ENCODE measurements at places on chromosomes 6 and 20.

DNA sequence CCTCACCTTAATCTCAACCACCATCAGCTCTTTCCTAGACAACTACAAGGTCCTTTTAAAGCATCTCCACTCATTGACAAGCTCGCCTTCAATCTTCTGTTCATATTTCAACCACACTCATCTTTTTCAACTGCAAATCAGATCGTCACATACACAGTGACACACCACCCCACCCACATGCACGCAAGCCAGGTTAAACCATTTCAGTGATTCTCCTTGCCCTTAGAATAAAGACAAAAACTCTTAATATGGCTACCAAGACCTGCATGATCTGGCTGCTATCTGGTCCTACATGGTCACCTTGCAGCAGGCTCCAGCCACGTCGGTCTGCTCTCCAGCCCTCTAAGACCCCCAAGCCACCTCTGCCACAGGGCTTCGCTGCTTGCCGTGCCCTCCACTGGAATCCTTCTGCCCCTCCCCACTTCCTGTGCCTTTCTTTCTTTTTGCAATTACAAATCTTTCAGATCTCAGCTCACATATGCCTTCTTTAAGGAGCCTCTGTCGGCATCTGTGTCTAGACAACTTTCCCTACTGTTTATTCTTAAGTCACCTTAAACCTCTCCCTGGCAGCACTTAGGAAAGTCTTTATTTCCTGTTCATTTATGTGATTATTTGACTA, 507.3 kb upstream of the ARID1B start:
- DNase-seq: no peak

GRCh38 chr6:161150136-161150535, 123.7 kb downstream of the AGPAT4 start:
- DNase-seq: no peak

DNA sequence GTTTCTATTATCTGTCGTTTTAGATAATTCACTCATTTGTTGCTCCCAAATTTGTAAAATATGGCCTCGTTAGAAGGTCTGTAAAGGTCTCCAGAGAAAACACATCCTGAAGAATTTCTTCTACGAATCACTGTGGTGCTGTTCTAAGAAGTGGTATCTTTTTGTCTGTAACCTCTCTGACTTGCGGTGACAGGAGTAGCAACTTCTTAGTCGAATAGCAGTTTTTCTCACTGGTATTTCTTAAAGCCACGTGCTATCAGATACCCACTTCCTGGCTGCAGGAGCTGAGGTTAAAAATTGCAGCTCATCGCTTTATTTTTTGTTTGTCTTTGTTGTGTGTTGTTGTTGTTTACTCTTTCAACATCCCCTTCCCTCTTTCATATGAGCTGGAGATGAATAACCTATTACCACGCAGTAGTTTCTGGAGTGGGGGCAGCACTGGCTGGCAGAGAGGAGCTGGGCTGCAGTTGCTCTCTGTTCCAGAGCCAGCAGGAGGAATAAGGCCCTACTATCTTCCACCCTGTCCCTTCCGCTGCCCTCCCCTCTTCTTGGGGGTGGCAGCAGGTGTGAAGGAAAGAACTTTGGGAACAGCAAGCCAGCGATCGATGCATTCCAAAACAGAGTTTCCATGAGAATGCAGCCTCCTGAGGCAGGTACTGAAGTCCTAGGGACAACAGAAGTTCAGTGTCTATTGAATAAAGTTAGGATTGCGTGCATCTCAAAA, 64.7 kb downstream of the C6orf118 start:
- no peak for DNase-seq

DNA sequence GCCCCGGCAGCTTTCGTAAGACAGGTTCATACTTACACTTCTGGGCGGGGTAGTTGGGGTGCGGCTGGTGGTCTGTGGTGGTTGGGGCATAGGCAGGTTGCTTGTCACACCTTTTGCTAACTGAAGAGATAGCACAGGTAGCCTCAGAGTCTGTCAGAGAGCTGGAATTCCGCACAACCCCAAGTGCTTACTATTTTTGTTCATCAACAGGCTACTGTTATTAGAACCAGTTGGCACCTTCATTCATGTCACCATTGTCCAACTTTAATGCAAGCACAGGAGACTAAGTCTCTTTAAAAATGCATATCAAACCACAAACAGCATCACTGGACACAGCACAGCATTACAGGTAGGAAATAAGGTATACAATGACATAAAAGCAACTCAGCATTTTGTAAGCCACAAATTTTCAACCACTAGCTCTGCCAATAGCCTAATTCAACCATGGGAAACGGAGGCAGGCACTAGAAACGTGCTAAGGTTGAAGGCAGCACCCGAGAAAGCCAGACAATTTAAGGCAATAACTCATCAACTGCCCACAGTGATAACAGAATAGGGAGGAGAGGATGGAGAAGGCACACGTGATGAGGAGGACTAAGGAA, 143.8 kb downstream of the ZMYND8 start:
- no peak for DNase-seq

GRCh38 chr6:150930841-150931240, 65.3 kb downstream of the MTHFD1L start:
- DNase-seq: no peak

DNA sequence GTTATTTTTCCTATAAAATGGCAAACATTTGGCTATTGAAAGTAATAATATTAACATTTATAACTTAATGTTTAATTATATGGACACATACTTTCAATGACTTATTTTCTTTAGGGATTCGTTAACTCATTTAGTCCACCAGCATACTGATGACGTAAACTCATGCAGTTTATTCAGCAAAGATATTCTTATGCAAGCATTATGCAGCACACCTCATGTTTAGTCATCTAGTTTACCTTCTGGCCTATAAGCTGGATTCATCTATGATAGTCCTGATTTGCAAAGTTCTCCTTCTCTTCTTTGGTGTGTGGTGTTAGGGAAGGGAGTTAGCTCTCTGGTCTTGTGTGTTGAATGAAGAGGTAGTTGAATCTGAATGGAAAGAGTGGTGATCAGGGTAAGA, 60.0 kb downstream of the OR2J2 start:
- no peak for DNase-seq

DNA sequence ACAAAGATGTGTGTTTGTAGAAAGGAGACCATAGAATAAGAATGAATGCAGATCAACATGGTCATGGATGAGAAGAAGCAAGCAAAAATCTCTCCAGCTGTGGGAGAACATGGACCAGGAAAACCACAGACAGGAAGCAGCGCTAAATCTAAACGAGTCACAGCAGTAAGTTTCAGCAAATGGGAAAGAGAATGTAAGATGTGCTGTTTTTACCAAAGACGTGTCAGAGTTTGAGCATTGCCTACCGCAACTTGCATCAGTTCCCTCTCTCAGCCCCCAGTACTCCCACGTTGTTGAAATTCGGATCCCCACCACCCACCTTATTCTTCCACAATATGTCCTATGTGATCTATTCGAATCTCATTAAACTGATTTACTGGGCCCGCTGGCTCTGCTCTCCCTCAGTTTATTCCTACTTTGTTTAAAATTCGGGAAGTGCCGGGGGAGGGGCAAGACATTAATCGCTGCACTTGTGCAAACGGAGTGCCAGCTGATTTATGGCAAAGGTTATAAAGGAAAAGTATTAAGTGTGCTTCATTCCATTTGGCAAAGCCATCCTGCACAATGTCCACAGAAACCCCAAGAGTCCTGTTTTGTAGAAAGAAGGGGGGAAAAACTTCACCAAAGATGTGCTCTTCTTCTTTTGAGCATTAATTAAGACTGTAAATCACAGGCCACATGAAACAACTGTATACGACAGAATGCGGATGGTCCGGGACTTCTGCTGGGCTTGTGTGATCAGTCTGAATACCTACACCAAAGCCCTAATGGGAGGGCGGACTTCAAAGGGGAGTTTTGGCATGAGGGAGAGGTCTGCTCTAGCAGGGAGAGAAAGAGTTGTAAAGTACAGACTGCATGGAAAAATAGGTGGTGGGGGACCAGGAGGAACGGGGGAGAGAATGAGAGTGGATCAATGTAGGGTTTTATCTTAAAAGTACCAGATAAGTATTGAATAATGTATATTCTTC, 59.1 kb upstream of the PRDM1 start:
- DNase-seq: no peak

DNA sequence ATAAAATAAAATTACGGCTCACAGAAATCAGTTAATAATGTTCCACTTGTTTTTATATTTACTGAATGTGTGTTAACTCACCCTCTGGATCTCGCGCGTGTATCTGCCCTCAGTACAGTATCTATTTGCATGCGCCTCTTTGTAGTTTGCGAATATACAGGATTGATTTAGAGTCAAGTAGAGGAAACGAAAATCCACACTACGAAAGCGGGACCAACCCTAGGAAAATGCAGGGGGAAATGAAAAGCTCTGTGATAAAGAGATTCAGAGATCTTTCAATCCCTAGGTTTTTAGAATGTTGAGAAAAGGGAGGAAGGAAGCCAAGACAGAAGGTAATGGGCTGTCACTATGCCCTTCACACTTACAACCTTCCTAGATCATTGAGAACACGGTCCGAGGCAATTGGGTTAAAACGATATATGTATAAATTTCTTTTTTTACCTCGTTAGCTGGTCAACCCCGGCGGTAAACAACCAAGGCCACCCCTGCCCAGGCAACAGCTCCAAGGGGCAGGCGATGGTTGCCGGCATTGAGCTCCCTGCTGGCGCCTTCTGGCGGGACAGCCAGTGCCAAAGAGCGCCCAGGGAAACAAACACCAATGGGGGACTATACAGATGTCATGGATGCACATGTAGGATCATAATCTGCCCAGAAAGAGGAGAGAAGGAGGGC, 792 bp upstream of the FUT9 start:
- DNase-seq: no peak

GRCh38 chr20:62210496-62210855, 9.6 kb downstream of the HRH3 start:
- no peak for DNase-seq

DNA sequence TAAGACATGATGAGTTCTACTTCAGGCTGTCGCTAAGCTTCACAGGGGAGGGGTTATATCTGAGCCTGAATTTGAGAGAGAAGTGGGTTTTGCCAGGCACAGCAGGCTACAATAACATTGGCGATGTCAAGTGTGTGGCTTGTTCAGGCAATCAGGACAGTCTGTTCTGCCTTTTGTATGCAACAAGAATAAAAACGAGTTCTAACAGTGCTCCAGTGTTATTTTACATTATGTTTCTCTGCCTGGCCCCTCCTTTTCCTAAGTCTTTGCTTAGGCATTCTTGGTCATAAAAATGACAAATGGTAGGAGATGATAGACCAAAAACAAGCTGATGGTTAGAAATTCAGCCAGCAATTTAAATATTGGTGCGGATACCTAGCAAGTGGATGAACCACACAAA, 26.8 kb downstream of the PAQR8 start:
- DNase-seq: no peak

DNA sequence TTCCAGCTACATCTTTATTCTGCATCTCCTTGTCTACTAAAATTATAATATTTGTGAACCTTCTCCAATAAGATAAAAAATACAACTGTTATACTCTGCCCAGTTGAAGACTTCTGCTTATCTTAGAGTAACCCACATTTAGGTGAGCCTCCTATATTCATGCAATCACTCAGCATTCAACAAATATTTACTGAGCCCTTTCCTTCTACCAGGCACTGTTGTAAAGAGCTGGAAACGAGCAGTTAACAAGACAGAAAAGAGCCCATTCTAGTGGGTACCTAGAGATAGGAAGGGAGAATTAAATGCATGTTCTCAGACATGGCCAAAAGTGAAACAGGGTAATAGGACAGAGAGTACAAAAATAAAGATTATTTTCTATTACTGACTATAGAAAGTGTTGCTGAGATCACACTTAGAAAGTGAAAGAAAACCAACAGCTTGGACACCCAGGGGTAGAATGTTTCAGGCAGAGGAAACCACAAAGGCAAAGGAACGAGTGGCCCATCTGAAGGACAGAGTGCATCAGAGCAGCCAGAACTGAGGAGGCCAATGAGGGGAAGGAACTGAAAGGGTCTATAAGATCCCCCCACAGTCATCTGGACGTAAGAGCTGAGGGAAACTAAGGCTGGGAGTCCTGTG, 50.8 kb upstream of the SMLR1 start:
- no peak for DNase-seq

- no peak for DNase-seq
Measured at GRCh38 chr20:13046409-13046808, 37.6 kb downstream of the SPTLC3 start.

DNA sequence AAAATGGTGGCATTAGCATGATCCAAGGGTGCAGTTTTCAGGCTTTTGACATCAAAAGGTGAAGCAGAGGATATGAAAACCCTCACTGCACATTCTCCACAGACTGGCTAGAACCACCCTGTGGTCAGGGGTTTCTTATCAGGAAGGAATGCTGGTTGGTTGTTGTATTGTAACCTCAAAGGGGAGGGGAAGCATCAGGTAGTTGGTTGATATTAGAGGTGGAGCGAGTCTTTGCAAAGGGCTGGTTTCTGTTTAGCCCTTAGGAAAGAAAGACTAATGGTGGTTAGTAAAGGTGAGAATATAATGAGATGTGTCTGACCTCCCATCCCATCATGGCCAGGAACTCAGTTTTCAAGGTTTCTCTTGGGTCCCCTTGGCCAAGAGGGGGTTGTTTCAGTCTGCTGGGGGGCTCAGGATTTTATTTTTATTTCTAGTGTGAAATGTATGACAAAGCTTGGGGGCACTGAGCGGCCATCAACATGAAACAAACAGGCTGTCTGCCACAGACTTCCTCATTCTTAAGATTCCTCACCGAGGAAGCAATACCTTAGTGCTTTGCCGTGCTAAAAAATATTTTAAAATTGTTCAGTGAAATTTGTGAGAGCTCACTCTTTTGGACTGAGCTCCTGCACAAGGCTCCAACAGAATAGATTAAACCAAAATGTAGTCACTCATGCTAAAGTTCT, 47.5 kb upstream of the PROKR2 start:
- no peak for DNase-seq

GRCh38 chr6:128516514-128516898, 3.9 kb downstream of the PTPRK start:
- DNase-seq: no peak

- no peak for DNase-seq
Measured at GRCh38 chr20:41355598-41356203, 10.9 kb downstream of the EMILIN3 start.

DNA sequence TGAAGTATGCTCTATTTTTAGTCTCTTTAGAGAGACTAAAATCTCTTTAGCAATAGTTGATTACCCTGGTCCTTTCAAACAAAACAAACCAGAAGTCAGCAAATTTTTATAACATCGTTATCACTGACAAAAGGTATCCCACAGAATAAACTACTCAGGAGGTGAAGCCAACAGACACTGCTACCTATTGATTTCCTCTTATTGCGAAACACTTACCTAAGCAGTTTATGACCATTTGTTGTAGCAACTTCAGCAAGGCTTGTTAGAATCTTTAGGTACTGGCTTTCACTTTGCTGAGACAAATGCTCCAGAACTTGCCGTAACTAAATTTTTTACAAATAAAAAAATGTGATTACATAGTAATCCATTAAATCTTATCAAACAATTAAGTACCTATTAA, 64.4 kb downstream of the HACE1 start:
- no peak for DNase-seq

Measured in RWPE2 (cell line).